ENCODE measurements at places on chromosomes 5 and 9.

DNA sequence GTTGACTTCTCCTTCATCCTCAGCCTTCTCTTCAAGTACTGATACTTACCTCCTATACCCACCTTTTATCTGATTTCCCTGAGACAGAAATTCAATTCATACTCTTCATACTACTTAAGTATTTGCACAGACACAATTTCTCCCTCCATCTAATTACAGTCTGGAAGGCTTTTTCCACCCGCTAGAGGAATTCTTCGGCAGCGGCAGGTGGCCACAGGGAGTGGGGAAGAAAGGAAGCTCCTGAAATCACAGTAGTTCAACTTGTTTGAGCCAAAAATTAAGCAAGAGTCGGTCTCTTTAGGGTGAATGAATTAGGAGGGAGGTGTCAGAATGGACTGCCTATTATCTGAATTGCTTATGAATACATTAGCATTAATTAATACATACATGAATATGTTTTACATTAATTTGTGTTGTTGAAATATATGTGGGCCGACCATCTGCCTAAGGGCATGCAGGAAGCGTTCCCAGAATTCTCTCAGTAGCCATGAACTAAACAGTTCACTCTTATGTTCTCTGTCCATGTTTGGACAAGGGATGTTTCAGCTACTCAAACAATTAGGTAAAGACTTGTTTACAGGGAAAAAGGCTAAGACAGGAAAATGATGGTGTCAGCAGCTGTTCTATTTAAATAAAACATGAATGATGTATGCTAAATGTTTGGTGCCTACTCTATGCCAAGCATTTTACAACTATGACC lies 101.4 kb upstream of the SMARCA2 start:
- DNase-seq: no peak

- DNase-seq: no peak
Measured at GRCh38 chr9:68507130-68507805, 33.4 kb downstream of the TMEM252 start.

DNA sequence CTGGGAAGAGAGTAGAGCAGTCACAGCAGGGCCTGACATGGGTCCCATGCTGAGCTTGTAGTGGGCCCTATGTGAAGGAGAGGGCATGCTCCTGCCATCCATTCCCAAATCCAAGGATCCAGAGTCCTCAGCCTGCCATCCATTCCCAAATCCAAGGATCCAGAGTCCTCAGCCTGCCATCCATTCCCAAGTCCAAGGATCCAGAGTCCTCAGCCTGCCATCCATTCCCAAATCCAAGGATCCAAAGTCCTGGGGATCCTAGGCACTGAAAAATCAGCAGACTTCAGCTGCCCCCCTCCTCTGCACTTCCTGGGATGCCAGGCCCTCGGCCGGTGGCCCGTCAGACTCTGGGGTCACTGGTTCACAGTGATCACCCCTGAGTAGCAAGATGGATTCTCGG lies 33.6 kb downstream of the THBS4 start:
- no peak for DNase-seq

- DNase-seq: no peak
Measured at GRCh38 chr5:42879291-42879690, 67.6 kb upstream of the SELENOP start.

DNA sequence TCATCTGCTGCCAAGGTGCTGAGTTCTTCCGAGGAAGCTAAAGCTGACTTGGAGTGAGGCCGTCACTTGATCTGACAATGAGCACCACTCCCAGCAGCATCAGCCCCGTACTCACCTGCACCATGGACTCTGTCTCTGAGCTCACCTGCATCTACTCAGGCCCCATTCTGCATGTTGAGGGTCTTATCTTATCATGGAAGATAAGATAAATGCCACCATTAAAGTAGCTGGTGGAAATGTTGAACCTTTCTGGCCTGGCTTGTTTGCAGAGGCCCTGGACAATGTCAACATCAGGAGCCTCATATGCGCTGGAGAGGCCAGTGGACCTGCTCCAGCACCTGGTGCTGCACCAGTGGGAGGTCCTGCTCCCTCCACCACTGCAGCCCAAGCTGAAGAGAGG lies 35.0 kb upstream of the HMGCS1 start:
- no peak for DNase-seq

DNA sequence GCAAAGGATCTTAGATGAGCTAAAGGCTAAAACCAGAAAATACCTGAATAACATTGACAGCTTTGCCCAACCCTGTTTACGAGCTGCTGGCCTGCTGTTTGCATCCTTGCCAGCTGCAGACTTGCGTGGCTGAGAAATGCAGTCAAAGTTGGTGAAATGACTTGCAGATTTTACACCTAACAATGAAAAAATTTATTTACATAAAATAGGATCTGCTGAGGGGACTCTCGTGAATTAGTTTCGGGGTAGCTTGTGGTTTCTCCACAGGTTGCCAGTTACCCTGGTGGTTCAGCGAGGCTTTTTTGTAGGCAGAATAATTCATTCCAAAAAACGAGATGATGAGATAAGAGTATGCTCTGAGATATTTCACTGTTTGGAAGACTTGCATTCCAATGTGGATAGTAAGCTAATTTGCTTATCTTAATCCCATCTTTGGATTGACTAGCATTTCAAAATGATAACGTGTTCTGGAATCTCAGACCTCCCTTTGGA lies 65.7 kb upstream of the FANCC start:
- no peak for DNase-seq

- DNase-seq: no peak
Measured at GRCh38 chr5:10913841-10914240, 152.8 kb upstream of the DAP start.

- no peak for DNase-seq
Measured at GRCh38 chr5:171299851-171300250, 9.2 kb upstream of the TLX3 start.

- DNase-seq: no peak
Measured at GRCh38 chr9:4842734-4843133, 50.0 kb downstream of the RCL1 start.

- no peak for DNase-seq
Measured at GRCh38 chr5:54514841-54515432, 2.6 kb upstream of the SNX18 start.

- DNase-seq: no peak
Measured at GRCh38 chr5:180817893-180818674, 15.5 kb upstream of the MGAT1 start.

DNA sequence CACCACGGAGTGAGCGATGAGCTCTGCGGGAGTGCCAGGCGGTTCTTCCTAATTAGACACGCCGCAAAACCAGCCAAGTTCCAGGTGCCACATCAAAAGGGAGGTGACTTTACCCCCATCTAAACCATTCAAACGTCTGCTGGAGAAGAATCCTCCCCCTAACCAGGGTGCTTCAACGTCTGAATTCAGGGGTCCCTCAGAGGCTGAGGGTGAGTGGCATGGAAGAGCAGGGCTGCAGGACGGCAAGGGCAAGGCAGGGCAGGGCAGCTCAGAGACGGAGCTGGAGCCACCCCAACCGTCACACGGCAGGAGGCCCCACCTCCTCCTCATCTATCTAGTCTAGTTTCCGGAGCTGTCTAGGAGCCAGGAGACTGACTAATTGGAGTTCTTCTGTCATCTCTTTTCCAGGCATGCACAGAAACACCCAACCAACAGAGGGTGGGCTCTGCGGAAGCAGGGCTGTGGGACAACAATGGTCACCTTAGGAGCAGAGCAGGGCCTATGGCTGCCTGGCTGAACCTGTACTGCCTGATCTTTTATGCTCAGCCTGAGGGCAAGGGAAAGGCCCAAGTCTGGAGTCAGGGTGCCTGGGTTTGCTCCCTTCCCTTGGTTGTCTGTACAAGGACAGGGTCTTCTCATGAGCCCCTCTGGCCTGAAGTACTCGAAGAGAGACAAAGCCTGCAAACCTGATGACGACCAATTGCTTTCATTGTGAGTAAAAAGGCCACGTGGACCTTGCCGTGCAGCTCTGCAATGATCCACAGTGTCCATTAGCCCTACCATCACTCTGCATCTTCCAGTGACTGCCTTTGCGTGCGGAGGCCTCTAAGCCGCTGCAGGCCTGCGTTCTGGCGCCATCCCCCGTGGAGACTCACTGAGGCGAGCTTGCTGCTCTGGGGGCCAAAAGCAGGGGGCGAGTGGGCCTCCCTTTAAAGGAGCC lies 81.0 kb upstream of the SLC25A51 start:
- DNase-seq: peak; percentile 53

GRCh38 chr5:143562935-143563334 lies 159.4 kb upstream of the NR3C1 start:
- DNase-seq: peak; percentile 8

- DNase-seq: no peak
Measured at GRCh38 chr9:137987244-137988030, 109.9 kb downstream of the CACNA1B start.

DNA sequence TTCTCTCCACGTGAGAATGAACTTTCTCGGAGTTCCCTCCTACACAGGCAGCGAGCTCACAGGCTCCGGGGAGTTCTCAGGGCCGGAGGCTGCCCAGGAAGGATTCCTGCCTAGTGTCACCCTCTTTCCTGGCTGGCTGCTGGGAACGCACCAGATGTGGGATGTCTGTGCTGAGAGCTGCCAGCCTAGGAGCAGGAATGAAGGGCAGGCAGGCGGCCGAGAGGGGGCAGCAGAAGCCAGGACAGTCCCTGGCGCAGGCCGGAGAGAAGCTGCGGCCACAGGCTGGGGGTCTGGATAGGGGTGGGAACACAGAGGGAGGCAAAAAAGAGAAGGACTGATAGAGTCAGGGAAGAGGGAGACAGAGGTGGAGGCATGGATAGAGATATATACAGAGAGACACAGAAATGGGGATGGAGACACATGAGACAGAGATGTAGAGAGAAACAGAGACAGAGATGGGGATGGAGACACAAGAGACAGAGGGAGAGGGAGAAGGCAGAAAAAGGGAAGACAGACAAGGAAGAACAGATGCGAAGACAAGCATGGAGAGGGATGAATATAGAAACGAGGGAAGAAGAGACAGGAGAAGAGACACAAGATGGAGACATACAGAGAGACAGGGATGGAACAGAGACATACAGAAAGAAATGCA lies 25.3 kb upstream of the ENHO start:
- peak; percentile 54 for DNase-seq

GRCh38 chr5:140287801-140288521 lies 14.9 kb downstream of the PFDN1 start:
- DNase-seq: no peak

DNA sequence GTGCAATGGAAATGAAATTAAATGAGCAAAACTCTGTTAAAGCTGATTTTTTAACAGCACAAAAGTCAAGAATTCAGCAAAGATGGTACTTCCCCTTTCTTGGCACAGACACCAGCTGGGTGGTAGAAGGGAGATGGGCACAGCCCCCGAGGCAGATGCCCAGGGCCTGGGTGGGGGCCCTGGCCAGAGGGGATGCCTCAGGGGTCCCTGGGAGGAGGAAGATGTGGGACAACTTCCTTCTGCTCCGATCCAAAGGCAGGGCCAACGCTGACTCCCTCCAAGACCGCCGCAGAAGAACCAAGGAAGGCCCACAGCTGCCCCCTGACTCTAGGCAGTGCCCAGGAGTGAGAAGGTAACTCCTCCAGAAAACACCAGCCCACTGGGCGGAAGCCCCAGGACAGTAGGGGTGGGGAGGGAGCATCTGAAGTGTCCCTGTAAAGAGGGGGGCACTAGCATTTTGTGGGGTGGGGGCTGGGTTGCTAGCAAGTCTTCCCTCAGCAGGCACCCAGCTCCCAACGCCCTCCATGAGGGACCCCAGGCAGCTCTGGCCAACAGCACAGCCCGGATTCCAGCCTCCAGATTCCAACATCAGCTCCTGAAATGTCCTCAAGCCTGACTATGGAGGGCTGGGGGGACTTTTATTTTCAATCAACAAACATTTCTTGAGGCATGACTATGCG lies 4.9 kb downstream of the NACC2 start:
- DNase-seq: no peak

DNA sequence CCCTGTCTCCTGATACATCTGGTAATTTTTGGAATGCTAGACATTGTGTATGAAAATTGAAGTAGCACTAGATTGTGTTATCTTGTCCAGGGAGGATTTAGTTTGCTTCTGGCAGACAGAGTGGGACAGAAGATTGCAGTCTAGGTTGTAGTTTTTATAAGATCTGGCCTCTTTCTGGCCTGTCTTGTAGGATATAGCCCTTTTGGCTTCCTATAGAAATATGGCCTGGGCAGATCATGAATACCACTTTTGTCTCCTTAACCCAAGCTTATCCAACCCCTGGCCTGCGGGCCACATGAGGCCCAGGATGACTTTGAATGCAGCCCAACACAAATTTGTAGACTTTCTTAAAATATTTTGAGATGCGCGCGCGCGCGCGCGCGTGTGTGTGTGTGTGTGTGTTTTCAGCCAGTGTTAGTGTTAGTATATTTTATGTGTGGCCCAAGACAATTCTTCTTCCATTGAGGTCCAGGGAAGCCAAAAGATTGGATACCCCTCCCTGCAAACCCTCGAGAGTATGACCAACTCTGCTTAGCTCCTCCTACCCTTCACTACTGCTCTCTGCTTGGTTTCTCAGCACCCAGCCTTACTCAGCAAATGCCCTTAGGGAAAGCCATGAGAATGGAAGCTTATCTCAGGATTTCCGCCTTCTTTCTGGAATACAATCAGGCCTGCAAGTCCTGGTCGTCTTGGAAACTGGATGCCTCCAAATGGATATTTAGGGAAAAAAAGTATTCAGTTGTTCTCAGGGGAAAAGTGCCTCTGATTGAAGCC lies 26.5 kb downstream of the ANKRD33B start:
- DNase-seq: no peak

DNA sequence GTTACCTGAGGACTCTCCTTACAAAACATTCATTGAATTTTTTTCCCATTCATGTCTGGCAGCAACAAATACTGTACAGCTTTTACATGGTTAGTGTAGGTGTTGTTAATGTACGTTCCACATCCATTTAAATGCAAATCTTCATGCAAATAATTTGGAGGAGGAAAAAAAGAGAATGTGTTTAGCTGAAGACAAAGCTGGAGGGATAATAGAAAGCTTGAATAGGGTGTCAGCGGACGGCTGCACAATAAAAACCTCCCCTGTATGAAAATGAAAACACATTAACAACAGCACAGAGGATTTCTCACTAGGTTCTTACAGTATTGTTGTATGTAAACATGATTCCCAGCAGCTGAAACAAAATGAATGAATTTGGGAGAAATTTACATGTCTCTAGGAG lies 231.5 kb downstream of the ZNF608 start:
- DNase-seq: peak; percentile 8

GRCh38 chr5:51278539-51278938 lies 104.7 kb upstream of the ISL1 start:
- DNase-seq: no peak

- DNase-seq: no peak
Measured at GRCh38 chr9:77898864-77899263, 132.7 kb downstream of the GNAQ start.

- no peak for DNase-seq
Measured at GRCh38 chr5:139021346-139021745, 146.2 kb upstream of the LRRTM2 start.

DNA sequence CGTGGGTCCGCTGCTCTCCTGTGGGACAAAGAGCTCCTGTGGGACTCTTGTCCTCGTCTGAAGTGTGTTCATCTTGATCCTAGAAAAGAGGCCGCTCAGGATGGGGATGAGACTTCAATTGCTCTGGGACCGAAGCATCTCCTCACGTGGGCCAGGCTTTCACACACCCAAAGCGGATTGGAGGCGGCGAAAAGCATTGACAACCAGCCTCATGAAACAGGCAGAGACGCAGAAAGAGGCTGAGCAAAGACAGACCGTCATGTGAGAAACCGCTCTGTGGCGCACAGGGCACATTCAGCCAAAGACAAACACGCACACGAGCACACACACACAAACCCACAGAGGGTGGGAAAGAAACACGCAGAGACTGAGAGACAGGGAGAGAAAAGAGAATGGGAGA lies 479.5 kb downstream of the SPATA31A7 start:
- DNase-seq: no peak

GRCh38 chr9:92141144-92142129 lies 26.2 kb upstream of the SPTLC1 start:
- DNase-seq: peak; percentile 33

GRCh38 chr5:14212838-14213237 lies 69.7 kb downstream of the TRIO start:
- no peak for DNase-seq
